Thymus (tissue), 14 donors: ENCODE measurements at places on chromosomes 7 and 10.

- no peak for DNase-seq
Measured at GRCh38 chr7:132251327-132251659, 325.0 kb downstream of the PLXNA4 start.

DNA sequence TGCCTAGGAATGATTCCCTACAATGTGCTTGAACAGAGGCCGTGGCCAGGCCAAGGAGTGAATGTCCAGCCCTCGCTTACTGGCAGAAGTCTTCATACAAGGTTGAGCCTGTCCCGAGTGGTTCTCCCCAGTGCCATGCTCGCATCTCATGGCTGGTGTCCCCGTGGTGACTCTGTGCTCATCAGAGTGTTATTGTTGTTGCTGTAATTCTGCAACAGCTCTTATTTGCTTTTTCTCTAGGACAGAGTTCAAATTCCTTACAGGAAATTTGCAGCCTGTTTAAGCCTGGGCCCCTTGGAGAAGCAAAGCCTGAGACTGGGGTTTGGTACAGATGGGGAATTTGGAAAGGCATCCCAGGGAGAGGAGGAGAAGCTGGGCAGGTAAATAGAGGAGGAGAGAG is 157.7 kb upstream of the PRR15 start:
- DNase-seq, result no peak

GRCh38 chr7:103129702-103130549 is 19.0 kb downstream of the NAPEPLD start:
- no peak for DNase-seq

DNA sequence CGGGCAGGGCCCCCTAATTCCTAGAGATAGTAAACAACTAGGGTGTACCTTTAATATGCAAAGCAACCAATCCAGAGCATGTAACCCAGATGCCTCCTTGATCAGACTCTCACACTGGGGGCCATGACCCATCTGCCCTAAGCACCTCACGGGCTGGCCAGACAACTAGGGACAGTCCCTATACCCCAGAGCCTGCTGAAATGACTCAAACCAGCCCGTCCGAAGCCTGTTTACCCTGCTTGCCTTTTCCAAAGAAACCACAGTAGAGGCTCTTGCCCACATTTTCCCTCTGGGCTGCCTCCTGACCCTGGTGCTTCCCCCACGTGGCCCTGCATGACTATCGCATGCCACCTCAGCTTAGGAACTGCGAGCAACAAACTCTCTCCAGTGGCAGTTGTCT is 46.2 kb downstream of the RGS10 start:
- DNase-seq, result no peak

DNA sequence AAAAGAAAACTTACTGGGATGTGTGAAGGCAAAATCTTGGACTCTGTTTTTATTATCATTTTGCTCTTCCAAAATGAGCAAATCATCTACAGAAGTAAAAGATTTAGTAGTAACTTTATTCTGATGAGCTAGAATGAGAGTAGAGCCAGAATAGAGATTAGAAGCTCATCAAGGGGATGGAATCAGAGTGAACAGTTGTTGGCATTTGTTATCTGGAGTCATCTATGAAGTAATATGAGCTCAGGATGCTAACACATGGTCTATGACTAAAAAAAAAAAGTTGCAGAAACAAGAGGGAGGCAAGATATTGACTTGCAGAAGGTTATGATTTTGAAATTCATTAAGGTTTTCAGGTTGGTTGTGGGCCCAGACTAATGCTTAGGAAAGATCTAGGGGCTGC is 409.1 kb upstream of the ETV1 start:
- DNase-seq, result no peak

DNA sequence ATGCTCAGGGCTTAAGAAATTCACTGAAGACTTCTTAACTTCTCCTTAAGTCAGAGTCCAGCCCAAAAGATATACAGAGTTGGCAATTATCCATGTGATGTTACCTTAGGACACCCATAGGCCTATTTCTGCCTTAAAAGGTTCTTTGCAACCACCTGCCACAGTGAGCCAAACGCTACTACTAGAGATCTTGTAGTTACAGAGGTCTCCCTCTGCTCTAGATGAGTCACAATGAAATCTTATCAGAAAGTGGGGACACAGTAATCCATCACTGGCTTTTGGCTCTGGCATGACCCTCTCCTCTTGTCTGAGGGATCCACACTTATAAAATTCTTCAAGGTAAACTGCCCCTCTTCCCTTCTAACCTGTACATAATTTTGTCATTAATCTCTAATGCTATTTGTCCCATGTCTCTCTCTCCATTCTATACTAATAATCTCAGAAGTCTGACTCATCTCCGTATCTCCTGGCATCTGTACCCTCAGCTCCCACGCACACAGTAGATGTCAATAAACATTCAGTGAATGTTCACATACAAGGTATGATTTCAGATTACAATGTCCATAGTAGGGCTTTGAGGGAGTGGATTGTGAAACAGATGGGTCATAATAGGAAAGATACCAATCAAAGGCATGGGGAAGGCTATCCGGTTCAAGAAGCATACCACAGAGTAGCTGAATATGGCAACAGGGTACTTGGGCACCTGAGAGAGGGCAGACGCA is 112.1 kb downstream of the SGMS1 start:
- DNase-seq, result no peak

GRCh38 chr10:58706836-58707235 is 194.2 kb downstream of the BICC1 start:
- no peak for DNase-seq

- DNase-seq, result no peak
Measured at GRCh38 chr7:112156412-112156811, 49.8 kb downstream of the DOCK4 start.

GRCh38 chr7:114426824-114427223 is 12.2 kb downstream of the FOXP2 start:
- DNase-seq, result no peak

- DNase-seq, result no peak
Measured at GRCh38 chr10:62960416-62960815, 144.2 kb upstream of the EGR2 start.

DNA sequence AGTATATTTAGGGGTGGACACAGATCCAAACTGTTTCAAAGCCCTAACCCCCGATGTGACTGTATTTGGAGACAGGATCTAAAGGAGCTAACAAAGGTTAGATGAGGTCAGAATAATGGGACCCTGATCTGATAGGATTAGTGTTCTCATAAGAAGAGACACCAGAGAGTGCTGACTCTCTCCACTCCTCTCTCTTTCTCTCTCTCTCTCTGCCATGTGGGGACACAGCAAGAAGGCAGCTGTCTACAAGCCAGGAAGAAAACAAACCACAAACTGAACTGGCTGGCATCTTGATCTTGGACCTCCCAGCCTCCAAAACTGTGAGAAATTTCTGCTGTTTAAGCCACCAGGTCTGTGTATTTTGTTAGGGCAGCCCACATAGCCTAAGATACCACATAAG is 84.7 kb upstream of the KDM7A start:
- DNase-seq, result no peak

DNA sequence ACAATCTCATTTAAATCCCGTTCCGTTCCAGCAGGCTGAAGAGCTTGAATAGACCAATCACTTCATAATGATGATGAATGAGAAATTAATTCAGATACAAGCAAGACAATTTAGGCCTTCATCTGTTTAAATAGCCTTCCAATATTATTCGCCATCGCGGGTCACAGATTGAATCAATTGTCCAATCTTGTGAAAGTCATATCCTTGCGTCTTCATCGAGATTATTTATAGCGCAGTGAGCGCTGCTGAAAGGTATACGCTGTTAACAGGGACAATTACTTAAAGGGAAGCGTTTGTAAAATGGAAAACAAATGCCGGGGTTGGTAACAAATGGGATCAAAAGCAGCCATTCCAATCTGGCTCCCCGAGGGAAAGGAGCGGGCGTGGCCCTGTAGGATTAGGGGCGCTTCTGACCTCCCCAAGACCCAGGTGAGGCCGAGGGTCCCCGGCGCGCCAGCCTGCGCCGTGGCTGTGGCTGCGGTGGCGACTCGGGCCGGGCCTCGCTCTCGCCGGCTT is 8.6 kb downstream of the EVX1 start:
- DNase-seq, result no peak

DNA sequence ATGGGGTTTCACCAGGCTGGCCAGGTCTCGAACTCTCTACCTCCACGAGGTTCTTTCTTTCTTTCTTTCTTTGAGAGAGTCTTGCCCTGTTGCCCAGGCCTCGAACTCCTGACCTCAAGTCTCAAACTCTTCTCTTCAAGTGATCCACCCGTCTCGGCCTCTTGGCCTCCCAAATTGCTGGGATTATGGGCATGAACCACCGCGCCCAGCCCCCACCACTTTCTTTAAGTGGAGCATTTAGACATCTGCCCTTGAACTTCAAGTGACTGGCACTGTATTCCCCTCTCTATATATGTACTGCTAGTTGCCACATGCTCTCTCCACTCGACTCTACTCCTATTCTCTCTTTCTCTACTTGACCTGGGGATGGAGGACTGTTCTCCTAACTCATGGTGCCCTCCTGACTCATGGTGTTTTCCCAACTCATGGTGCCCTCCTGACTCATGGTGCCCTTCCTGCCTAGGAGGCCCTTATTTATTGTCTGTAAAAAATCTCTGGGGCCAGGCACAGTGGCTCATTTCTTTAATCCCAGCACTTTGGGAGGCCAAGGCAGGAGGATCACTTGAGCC is 19.3 kb upstream of the ACHE start:
- no peak for DNase-seq

DNA sequence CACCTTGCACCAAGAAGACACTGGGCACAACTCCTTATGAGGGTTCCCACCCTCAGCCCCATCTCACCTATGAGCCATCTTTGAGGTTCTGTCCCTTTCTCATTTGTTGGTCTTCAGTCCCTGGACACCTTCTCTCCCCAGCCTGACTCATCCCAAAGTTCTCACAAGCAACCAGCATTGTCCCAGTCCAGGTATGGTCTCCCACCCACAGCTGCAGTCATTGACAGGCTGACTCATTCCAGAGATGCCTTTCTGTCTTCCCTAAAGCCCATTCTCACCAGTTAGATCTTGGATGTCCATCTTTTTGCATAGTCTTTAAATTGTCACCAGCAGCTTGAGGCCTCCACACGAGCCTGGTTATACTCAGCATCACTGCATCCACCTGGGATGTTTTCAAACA is 26.7 kb upstream of the BMPR1A start:
- DNase-seq, result no peak

GRCh38 chr10:14691359-14691758 is 83.3 kb downstream of the FAM107B start:
- DNase-seq, result no peak

DNA sequence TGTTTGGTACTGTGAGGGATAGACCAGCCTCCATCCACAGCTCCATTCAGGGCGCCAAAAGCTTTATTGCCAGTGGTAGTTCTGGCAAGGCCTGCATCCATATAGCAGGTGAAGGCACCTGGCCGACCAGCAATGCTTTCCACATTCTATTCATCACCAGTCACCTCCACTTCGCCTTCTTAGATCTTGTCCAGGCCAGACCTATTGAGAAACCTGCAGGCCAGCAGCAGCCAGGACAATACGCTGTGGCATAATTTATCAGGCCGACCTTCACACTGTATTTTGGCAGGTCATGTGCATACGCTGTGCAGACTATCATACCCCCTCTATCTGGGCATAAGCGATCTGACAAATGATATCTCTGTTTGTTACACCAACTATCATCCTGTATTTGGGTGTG is 15.2 kb upstream of the KNDC1 start:
- no peak for DNase-seq

DNA sequence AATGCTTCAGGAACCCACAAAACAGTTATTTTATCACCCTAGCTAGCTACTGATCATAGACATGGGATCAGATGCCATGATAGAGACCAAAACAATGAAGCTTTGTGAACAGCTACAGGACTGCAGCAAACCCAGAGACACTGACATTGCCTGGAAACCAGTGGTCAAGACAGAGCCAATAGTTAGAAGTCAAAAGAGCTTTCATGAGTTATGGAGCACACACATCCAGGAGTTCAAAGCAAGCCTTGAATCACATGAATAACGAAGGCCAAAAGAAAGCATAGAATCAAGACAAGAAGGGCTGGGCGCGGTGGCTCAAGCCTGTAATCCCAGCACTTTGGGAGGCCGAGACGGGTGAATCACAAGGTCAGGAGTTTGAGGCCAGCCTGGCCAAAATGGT is 34.5 kb upstream of the GSAP start:
- DNase-seq, result no peak

GRCh38 chr7:9505516-9505915 is 1072.1 kb downstream of the NXPH1 start:
- no peak for DNase-seq

GRCh38 chr10:91076991-91077548 is 143.4 kb upstream of the PCGF5 start:
- no peak for DNase-seq

GRCh38 chr10:131979336-131979735 is 2.4 kb downstream of the BNIP3 start:
- no peak for DNase-seq

DNA sequence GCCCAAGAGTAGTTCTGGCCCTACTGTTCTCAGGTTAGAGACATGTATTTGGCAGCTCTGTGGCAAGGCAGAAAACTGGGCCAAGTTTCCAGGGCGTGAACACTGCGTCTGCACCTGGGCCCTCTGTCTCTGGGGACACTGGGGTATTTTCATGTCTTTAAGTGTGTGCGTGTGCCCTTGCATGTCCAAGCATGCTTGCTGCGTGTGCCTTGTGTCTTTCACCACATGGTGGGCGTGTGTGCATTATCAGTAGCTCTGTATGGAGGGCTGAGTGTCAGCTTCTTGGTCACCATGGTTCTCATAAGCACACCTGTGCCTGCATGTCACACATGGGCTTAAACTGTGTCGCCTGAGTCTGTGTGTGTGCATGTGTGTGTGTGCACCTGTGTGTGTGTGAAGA is 69.3 kb downstream of the HIPK2 start:
- DNase-seq, result no peak

DNA sequence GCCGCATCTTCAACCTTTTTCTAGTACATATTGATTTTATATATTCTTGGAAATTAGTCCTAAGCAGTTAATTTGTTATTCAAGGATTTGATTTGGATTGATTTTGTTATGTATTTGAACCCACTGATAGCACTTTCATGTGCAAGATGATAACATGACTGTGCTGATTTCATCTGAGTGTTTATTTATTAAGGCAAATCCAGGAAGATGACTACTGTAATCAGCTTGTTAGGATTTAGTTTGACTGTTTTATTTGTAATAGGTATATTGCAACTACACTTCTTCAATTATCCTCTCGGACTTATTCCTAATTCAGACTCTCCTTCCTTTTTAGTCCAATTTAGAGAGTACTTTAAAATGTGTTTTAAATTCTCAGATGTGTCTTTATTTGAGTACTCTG is 75.1 kb upstream of the PRKG1 start:
- no peak for DNase-seq

DNA sequence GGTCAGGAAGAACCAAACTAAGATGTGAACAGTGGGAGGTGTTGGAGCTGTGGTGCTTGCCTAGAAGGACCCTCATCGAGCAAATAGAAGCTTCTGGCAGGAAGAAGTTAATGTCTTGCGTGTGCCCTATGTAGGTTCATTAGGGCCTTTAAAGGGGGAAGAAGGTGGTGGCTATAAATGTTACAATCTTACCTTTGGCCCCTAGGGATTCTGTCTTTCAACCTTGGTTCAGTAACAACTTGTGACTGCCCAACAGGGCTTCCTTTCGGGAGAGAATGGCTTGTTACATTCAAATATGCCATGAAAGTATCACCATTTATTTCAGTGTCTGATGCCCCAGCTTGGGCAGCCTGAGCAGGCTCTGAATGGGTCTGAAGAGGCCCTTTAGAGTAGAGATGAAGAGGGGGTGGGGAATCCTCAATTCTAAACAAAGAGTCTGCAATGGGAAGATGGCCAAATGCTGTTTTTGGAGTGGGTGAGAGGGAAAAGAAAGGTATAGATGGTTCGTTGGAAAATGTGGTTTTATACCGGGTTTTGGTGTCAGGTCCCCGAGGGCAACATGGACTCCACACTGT is 108.0 kb downstream of the TCF7L2 start:
- no peak for DNase-seq

GRCh38 chr7:64619705-64620104 is 46.2 kb upstream of the ZNF107 start:
- DNase-seq, result peak; percentile 44
